ENCODE measurements at places on chromosomes 12 and 14. TPM values are rescaled to one million over a fixed set of nuclear protein-coding genes. Genes with fewer than 3 reads are reported as not detected.

The G2E3 gene
- 53.8 TPM for total RNA-seq

DNA sequence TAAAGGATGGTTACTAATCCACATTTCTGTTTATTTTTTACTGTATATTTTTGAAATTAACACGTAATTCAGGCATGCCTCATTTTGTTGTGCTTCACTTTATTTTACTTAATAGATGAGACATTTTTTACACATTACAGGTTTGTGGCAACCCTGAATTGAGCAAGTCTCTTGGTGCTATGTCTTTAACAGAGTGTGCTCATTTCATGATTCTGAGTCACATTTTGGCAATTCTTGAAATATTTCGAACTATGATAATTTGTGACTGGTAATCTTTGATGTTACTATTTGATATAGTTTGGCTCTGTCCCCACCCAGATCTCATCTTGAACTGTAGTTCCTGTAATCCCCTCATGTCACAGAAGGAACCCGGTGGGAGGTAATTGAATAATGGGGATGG lies 1120.5 kb upstream of the FLRT2 start:
- no peak overlapping the region for H3K27ac ChIP-seq
- H3K27me3 ChIP-seq: no peaks in the 10 kb centered on the region

The ADCY6 gene
- total RNA-seq: 30.2 TPM

GRCh38 chr12:10700581-10700980 lies 22.5 kb downstream of the YBX3 start:
- no peaks in the 10 kb centered on the region for H3K4me1 ChIP-seq
- H3K27ac ChIP-seq: no peak overlapping the region
- peaks cover 28% of the 10 kb centered on the region for H3K36me3 ChIP-seq
- H3K27me3 ChIP-seq: no peaks in the 10 kb centered on the region
- DNase-seq: no peak
- no peak overlapping the region for H3K4me3 ChIP-seq

The FBLN5 gene
- 1.0 TPM for total RNA-seq

The WIF1 gene
- total RNA-seq: 0.42 TPM

DNA sequence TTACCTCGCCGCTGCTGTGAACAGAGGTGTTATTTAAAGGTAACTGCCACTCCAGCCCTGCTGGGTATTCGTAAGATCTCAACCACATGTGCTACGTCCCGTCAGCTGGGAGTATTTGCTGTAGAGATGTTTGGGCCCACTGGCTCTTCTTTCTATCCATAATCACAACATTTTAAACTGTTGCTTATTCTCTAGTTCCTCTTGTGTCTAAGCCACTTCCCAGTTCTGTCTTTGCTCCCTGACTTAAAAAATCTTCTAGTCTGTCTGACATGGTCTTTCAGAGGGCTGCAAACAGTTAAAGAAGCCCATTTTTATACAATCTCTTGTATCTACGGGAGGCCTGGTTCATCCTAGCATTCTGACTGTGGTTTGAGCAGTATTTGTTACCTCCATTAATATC lies 33.2 kb upstream of the HELB start:
- H3K36me3 ChIP-seq: no peaks in the 10 kb centered on the region
- DNase-seq: no peak
- H3K4me3 ChIP-seq: no peak overlapping the region
- peaks cover 3% of the 10 kb centered on the region for H3K4me1 ChIP-seq

- no peak overlapping the region for H3K27ac ChIP-seq
- no peak overlapping the region for H3K4me3 ChIP-seq
- no peak for DNase-seq
- no peaks in the 10 kb centered on the region for H3K36me3 ChIP-seq
Measured at GRCh38 chr12:15534322-15534721, 212.0 kb downstream of the PTPRO start.

The KRT71 gene
- not detected for total RNA-seq

GRCh38 chr12:54059668-54060067 lies 6.0 kb downstream of the HOXC4 start:
- peaks cover 7% of the 10 kb centered on the region for H3K4me1 ChIP-seq
- H3K36me3 ChIP-seq: no peaks in the 10 kb centered on the region
- no peak overlapping the region for H3K4me3 ChIP-seq

GRCh38 chr12:52715416-52715815 lies 12.1 kb upstream of the KRT77 start:
- DNase-seq: peak; percentile 88
- H3K36me3 ChIP-seq: no peaks in the 10 kb centered on the region
- H3K4me1 ChIP-seq: no peaks in the 10 kb centered on the region
- H3K27ac ChIP-seq: no peak overlapping the region

DNA sequence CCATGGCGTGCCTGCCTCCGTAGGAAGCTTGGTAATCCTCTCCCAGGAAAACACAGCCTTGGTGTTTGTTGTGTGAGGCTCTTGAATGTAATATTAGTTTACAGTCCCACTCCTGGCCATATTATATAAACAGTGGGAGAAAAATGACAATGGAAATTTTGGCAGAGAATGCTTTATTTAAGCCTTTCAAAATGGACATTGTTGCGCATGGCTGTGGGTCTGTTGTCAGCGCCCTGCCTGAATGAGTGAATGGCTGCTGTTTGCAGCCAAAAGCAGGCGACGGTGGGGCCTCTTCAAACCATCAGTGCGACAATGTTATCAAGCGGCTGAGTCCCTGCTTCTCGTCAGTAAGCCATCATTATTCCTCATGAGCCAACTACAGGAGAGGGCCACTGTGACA lies 201.8 kb upstream of the RMST start:
- H3K36me3 ChIP-seq: no peaks in the 10 kb centered on the region
- H3K4me3 ChIP-seq: no peak overlapping the region
- no peaks in the 10 kb centered on the region for H3K27me3 ChIP-seq
- no peaks in the 10 kb centered on the region for H3K4me1 ChIP-seq
- H3K27ac ChIP-seq: no peak overlapping the region

- DNase-seq: no peak
- H3K27ac ChIP-seq: no peak overlapping the region
- no peaks in the 10 kb centered on the region for H3K4me1 ChIP-seq
Measured at GRCh38 chr14:103294091-103294490, 39.9 kb upstream of the EIF5 start.

DNA sequence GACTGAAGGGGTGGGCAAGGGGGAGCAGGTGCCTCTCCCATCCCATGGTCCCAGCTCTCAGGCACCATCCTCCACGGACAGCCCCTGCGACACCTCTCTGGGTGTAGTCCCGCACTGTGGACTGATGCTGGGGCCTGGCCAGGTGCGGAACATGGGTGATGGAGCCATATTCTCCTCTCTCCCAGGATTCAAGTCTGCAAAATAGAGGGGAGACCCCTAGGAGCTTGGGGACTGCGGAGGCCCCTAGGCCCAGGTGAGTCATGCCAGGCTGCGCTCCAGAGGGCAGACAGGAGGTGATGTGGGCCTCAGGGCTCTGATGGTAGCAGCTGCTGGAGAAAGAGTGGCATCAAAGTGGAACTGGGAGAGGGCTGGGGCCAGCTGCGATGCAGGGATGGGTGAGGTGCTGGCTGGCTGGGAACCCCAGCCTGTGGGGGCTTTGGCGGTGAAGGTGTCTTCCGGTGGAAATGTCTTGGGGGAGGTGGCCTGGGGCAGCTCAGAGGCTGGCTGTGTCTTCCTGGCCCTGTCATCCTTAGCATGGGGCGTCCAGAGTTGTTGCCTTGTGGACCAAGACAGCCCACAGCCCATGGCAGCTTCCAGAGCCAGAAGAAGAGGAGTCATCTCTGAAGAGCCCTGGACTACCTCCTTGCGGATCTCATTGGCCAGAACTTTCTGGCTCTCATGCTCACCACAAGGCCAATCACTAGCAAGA lies 149.1 kb downstream of the KIF26A start:
- no peaks in the 10 kb centered on the region for H3K36me3 ChIP-seq
- no peak for DNase-seq
- no peaks in the 10 kb centered on the region for H3K27me3 ChIP-seq
- H3K4me1 ChIP-seq: peaks cover 10% of the 10 kb centered on the region
- no peak overlapping the region for H3K4me3 ChIP-seq
- no peak overlapping the region for H3K27ac ChIP-seq

The LRP1 gene
- 98.4 TPM for total RNA-seq

The SENP1 gene
- 28.8 TPM for total RNA-seq

The RASAL1 gene
- 2.3 TPM for total RNA-seq

The TGM1 gene
- 2.9 TPM for total RNA-seq

DNA sequence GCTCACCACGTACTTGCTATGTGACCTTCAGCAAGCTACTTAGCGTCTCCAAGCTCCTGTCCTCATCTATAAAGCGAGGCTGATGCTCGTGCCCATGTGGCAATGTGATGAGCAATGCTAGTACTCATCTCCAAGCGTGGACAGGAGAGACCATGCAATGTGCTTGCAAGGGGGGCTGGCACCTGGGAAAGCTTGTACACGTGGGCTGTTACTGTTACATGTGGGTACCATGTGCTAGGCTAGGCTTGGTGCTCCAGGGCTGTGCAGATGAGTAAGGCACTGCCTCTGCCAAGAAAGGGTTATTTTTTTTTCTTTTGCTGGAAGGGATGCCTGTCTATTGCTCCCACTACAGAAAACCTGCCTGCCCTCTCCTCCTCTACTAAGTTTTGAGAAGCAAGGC lies 46.6 kb downstream of the TSPAN11 start:
- H3K4me1 ChIP-seq: no peaks in the 10 kb centered on the region
- H3K27ac ChIP-seq: no peak overlapping the region
- H3K4me3 ChIP-seq: no peak overlapping the region
- H3K27me3 ChIP-seq: no peaks in the 10 kb centered on the region
- no peaks in the 10 kb centered on the region for H3K36me3 ChIP-seq

The CLEC6A gene
- total RNA-seq: 0.17 TPM

DNA sequence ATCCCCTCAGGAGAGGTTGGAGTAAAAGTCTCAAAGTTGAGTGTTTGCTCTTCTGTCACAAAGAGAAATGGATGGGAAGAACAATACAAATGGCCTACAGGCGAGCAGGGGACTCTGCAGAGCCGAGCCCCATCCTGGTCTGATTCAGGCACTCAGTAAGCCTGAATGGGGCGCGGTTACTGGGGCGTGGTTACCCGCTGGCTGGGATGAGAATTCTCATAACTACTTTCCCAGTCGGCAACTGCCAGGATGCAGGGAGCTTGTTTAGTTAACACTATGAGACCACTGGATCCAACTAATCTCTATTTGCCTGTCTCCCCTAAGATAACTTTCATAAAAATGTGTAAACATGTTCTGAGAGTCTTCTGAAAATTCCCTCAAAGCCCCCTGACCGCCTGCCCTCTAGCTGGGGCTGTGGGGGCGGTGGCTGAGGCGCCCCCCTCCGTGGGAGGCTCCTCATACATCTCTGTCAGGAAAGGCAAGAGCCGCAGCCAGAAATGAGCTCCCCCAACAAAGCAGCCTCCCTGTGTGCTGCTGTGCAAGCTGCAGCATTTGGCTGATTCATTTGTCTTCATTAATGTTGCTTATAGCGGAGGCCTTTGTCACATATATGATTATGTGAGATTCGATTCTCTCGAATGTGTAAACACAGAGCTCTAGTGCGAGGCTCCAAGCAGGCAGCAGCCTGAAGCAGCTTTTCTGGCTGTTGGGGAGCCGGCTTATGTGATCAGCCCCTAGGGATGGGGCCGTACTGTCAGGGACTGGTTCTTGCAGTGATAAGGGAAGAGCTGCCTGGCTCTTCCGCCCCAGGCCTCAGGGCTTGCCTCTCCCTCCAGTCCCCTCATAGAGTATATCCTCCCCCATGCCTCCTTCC lies 126.1 kb upstream of the ARHGAP5 start:
- H3K4me1 ChIP-seq: peaks cover 4% of the 10 kb centered on the region
- DNase-seq: peak; percentile 69
- H3K36me3 ChIP-seq: no peaks in the 10 kb centered on the region
- H3K4me3 ChIP-seq: peak overlapping the region; percentile 9
- no peak overlapping the region for H3K27ac ChIP-seq

The TMEM106C gene
- 40.4 TPM for total RNA-seq

- 0 out of 3 replicates have a peak, but pooled peaks cover 2% of the 10 kb centered on the region for H3K36me3 ChIP-seq
- H3K4me1 ChIP-seq: peaks cover 10% of the 10 kb centered on the region
- H3K27me3 ChIP-seq: no peaks in the 10 kb centered on the region
- peak overlapping the region; percentile 93 for H3K4me3 ChIP-seq
Measured at GRCh38 chr12:50112456-50113218, 601 bp downstream of the COX14 start.

The ULK1 gene
- total RNA-seq: 57.2 TPM

DNA sequence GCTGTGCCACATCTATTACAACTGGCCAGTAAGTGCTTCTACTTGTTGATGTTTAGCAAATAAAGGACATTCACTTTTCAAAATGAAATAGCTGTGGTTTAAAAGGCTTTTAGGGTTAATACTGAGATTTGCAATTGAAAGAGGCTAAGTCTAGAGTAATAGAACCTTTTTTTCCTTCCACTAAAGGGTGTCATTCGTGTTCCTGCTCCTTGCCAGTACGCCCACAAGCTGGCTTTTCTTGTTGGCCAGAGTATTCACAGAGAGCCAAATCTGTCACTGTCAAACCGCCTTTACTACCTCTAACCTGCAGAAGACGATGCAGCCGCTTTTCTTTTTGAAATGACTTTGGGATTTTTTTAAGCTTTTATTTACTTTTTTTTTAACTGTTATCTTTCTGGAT lies 33.6 kb downstream of the PIWIL1 start:
- H3K27ac ChIP-seq: no peak overlapping the region
- H3K4me3 ChIP-seq: no peak overlapping the region
- no peaks in the 10 kb centered on the region for H3K27me3 ChIP-seq
- no peaks in the 10 kb centered on the region for H3K4me1 ChIP-seq

DNA sequence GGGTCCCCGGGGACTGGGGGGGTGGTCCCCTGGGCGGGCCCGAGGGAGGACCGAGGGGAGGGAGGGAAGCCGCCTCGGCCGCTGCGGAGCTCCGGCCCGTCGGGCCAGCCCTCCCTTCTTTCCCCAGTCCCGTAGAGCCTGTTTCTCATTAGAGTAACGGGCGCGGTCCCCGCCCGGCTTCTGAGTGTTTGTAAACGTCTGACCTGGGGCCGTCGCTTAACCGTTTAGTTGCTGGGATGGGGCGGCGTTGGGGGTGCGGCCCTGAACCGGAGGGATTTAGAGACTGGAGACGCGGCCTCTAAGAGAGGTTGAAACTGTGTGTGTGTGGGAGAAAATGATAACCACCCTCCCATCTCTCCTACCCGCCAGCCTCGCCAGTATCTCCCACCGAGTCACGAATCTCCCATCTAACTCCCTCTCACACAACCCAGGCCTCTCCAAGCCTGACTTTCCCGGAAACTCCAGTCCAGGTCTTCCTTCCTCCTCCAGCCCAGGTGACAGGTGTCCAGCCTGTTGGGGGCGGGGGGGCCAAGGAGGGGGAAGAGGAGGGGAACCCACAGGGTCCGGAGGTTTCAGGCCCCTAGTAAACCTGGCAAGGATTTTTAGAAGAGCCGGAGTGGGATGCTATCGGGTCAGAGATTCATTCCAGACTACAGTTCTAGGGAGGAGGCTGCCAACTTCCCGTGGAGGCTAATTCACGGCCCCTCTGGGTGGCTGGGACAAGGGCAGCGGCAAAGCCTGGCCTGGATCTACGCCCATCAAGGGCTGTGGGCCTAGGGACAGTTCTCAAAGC lies 1.1 kb upstream of the NFATC4 start:
- no peak overlapping the region for H3K27ac ChIP-seq
- H3K36me3 ChIP-seq: no peaks in the 10 kb centered on the region
- H3K4me3 ChIP-seq: peak overlapping the region; percentile 93

DNA sequence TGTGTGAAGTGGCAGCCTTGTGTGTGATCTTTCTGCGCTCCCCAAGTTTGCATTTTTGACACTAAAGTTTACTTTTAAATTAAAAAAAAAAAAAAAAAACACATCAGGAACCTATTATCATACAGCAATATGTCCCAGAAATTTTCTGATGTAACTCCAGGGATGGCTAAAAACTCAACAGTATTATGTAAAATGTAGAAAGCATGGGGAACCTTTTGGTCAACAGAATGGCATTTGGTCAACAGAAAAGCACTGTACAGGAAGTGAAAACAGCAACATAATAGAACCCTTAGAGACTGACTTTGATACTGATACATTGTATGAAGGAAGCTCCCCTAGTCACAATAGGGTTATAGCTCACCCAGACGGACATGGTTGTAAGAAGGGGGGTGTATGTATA lies 224.3 kb downstream of the ITPR2 start:
- H3K36me3 ChIP-seq: no peaks in the 10 kb centered on the region
- no peak overlapping the region for H3K27ac ChIP-seq
- H3K4me1 ChIP-seq: no peaks in the 10 kb centered on the region
- DNase-seq: no peak
- H3K27me3 ChIP-seq: no peaks in the 10 kb centered on the region
- H3K4me3 ChIP-seq: no peak overlapping the region

Measured in H9 (cell line).